ENCODE measurements at places on chromosomes 13 and 19.

DNA sequence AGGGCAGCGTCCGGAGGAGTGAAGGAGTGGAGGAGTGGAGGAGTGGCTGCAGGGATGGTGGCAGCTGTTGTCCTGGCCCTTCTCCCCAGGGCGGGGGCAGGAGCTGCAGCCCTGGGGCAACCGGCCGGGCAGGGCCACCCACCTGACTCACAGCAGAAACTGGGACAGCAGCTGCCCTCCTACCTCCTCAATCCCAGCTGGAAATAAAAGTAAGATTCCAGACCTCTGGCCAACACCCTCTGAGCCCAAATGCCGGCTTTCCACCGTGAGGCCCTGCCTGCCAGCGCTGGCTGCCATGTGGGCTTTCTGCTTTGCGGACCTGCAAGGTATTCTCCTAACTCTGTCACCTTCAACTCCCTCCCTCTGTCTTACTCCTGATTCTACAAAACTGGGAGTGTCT lies 3.3 kb upstream of the CLPP start:
- no peak for DNase-seq

- DNase-seq = no peak
Observed at GRCh38 chr13:107203146-107203847, 635.4 kb upstream of the ARGLU1 start.

- DNase-seq = no peak
Observed at GRCh38 chr13:27304099-27304498, 33.5 kb downstream of the RASL11A start.

- DNase-seq = no peak
Observed at GRCh38 chr19:19403373-19403901, 2.0 kb upstream of the GATAD2A start.

DNA sequence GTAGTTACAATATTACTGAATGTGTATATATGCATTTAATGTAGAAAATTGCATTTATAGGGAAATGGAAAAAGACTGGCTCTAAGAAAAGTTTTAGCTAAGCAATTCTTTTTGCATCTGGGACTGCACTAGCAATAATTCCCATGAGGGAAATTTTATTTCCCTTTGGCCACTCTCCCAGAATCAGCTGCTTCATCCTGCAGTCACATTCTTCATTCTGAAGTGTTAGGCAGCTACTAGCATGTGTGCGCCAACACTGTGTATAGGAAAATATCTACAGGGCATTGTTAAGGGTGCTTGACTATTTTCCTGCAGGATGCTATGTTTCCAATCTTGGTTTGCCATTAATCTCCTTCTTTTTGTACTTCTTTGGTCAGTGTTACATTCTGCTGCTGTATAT lies 312.8 kb upstream of the PCDH20 start:
- DNase-seq = no peak

DNA sequence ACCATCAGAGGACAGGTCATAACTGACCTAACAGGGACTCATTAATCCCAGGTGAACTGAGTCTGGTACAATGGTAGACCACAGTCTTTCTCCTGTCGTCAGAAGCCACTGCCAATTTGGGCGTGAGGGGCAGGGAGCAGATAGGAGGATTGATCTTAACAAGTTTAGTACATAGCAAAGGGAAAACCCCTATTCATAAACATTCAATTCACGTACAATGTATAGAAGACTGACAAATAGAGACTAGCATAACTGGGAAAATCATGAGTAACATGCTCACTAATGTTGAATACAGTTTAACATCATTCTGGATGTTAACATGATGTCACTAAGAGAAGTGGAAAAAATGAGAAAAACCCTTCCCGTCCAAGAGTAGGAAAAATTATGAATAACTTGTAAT lies 54.1 kb downstream of the SLC7A1 start:
- DNase-seq = no peak

DNA sequence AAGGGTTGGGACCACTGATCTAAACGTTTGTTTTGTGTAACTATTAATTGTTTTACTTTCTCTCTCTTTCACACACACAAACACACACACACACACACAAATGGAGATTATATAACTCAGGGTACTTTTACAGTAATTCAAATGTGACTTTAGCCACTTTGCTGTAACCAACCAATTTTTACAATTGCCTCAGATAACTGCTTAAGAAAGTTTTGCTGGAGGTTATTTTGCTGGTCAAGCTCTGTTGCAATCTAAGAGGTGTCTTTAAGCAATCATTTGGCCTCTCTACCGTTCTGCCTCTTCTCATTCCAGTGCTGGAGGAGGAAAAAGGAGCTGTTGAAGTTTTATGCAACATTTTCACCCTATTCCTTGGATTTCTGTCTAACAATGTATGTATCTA lies 63.0 kb downstream of the TBC1D4 start:
- DNase-seq = no peak

- no peak for DNase-seq
Observed at GRCh38 chr13:69391756-69392155, 715.9 kb upstream of the ATXN8OS start.

GRCh38 chr13:110129539-110130186 lies 177.3 kb downstream of the COL4A1 start:
- DNase-seq = no peak

DNA sequence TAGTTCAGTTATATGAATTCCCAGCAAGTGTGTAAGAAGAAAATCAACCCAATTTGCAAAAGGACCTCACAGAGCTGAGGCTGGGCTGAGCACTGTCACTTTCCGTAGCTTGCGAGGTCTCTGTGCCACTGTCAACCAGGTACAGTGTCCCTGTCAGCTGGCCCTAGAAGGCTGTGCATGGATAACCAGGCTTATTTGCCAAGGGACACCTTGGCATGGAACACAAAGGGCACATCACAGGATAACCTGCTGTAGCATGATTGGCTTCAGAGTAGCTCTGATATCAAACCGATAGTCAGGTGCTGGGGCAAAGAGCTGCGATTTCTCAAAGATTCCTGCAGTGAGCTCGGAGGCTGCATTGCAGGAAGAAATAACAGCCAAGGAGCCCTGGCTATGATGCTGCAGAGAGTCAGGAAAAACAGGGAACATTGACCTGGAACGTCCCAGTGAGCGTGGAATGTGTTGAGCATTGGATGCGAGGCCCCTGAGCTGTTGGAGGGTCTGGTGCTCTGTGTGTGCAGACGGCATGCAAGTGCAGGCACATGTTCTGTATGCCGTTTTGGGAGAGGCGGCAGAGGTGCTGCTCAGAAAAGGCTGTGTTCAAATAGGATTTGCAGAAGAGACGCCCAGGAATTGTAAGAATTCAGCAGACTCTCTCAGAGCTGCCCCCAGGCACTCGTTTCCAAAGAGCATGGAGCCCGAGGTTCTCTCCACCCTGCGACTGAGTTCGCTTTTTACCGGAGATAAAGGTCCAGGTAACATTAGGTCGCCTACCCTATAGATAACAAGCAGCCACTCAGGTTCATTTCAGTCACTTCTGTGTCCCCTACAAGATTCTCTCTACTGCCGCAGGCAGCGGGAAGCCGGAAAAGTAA lies 213.5 kb upstream of the IRS2 start:
- DNase-seq = no peak

GRCh38 chr13:26872525-26873385 lies 112.2 kb upstream of the GPR12 start:
- no peak for DNase-seq

- no peak for DNase-seq
Observed at GRCh38 chr13:51360489-51360888, 21.0 kb downstream of the SERPINE3 start.

DNA sequence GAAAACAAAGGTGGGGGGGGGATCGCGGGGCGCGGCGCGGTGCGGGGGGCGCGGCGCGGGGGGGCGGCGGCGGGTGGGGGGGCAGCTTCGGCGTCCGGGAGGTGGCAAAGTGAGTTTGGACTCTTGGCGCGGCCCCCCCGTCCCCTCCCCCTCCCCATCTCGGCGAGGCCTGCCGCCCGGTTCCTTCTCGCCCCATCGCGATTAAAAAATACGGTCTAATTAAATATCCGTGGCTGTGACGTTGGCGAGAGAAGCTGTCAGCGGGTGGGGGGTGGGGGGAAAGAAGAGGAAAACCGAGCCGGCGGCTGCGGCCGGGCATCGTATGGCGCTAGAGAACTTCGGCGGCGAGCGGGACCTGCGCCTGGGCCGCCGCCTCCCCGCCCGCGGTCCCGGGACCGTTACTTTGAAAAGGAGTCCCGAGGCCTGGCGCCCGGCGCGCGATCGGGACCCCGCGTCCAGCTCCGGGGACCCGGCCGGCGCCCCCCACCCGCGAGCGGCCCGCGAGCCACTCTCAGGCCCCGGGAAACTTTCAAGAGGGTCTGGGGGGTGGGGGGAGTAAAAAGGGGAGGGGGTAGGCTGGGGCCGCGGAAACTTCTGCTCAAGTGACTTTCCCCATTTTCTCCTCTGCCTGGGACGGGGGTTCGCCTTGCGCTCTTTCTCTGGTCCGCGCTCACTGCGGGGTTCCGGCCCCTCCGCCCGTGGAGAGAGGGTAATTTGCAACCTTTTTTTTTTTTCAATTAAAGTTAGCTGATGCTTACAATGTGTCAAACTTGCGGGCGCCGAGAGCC lies 146.3 kb upstream of the ZNF536 start:
- no peak for DNase-seq

GRCh38 chr13:44075113-44075512 lies 195.4 kb downstream of the LACC1 start:
- DNase-seq = no peak

DNA sequence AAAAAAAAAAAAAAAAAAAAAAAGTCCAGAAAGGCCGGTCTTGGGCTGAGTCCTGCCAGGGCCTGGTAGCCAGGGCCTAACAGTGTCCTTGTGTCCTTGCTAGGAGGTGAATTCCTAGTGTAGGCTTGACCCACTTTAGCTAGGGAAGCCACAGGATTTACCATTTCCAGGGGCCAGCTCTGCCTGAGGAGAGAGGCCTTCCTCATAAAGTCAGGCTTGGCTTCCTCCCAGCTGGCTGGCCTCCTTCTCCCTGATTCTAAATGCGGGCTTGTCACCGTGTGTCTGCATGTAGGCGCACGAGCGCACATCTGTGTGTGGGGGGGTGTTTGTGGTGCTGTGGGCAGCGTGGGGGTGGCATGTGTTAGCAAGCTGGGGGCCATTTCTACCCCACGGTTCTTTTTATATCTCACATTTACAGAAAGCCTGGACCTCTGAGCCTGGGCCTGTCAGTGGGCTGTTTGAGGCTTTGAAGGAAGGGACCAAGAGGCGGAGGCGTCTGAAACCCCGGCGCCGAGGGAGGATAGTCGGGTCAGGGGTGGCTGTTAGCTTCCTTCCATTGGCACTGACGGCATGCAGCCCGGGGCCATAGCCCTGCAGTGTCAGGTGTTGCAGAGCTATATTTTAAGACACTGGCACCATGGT lies 31.7 kb downstream of the IER2 start:
- peak; percentile 37 for DNase-seq

GRCh38 chr19:35462476-35462953 lies 14.5 kb downstream of the FFAR2 start:
- DNase-seq = peak; percentile 8

GRCh38 chr19:3112375-3113099 lies 18.4 kb downstream of the GNA11 start:
- no peak for DNase-seq

DNA sequence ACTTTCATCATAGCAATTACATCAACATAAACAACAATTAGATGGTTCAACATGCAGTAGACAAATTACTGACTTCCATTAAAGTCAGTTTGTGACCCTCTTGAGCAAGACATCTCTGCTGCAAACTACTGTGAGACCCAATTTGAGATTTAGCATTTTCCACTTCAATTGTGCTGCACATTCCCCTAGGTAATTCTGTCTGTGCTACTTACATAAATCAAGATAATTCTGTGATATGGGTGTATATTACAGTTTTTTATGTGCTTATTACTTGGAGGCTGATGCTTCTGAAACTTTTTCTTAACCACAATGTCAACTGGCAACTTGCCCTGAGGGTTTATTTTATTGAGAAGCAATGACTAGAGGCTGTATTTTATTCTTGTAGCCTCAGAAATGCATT lies 1714.4 kb downstream of the OLFM4 start:
- no peak for DNase-seq

DNA sequence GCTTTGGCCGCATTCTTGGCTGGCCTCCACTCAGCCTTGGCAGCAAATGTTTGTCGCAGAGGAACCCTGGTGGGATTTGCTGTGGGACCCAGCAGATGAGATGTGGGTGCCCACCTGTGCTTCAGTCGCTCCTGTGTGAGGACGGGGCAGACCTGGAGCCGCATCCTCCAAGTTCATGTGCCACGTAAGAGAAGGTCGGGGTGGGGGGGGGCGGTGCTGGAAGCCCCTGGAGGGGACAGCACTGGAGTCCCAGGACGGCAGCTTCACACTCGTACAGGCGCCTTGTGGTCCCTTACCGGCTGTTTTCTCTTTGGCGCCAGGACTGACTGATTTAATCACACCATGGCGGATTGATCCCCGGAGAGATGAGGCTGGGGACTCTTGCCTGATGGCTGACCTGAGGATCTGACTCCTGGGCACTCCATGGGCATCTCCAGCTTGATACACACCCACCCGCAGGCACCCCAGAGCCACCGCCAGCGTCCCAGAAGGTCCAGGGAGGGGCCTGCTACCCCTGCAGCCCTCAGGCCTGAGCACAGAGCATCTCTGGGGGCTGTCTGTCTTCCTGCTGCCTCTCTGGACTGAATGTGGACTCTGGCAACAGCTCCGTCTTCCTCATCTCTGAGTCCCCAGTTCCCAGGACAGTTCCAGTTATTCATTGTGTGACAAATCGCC lies 10.0 kb upstream of the GRTP1 start:
- no peak for DNase-seq

DNA sequence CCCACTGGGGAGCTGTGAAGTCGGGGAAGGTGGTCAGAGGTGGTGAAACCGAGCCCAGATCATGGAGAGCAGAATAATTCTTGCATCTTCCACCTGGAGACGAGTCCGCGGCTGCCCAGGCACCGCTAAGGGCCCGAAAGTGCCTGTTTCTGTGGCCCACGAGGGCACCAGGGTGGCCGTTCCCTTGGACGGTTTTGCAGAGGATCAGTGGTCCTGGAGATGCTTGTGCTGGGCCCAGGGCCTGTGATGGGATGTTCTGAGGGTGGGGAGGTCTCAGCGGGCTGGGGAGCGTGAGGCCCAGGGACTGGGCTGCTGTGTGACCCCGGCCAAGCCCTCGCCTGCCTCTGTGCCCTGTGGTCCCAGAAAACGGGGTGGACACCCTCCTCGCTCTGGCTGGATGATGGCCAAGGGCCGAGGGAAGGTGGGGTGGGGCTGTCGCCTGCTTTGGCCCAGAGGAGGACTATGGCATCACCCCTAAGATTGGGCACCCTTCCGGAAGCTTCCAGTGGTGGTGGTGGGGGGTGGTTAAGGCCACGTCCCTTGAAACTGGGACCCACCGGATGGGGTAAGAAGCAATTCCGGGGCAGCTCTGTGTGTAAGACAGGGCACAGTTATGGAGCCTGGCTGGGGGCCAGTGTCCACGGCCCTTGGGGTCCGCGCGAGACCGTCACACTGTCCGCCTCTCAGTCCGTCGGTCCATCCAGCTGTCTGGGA lies 51.3 kb upstream of the NFIC start:
- no peak for DNase-seq

GRCh38 chr19:482186-483041 lies 13.9 kb upstream of the MADCAM1 start:
- DNase-seq = no peak

- no peak for DNase-seq
Observed at GRCh38 chr13:80348314-80348713, 7.4 kb upstream of the SPRY2 start.

DNA sequence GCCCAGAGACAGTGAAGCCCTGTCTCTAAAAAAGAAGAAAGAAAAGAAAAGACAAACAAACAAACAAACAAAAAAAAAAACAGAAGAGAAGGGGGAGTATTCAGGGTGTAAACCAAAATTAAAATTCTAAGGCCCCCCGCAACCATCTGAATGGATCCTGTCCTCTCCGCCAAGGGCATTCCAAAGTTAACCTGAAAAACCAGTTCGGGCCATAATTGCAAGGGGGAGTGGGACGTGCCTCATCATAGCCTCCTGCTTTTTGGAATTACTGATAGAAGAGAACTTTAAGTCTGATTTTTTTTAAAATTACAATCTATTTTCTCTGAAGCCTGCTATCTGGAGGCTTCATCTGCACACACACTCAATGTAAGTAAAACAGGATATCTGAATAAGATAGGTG lies 5.7 kb upstream of the IFNL2 start:
- DNase-seq = no peak

Measured in stimulated activated CD8-positive, alpha-beta memory T cell treated with anti-CD3 and anti-CD28 coated beads, Interleukin-15, amount 100 ng/mL, for 4 hours (primary cell).